ENCODE measurements at places on chromosomes 2 and 18.

GRCh38 chr2:234631646-234632514, 135.0 kb upstream of the ARL4C start:
- no peak for DNase-seq

DNA sequence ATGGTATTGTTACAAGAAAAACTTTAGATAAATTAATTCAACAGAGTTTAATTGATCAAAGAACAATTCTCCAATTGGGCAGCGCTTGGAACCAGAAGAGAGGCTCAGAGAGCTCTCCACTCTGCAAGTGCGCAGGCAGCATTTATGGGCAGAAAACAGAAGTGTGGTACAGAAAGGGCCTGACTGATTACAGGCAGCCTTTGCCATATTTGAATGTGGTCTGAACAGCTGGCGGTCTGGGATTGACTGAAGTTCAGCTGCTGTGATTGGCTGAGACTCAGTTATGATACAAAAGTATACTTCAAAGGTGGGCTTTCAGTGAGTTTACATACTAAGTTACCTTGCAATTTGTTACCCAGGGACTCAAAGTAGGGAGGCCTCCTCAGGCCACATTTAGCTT, 301.3 kb upstream of the ID2 start:
- no peak for DNase-seq

- peak; percentile 86 for DNase-seq
Measured at GRCh38 chr2:15984368-15985255, 44.3 kb downstream of the MYCN start.

- DNase-seq = no peak
Measured at GRCh38 chr2:217387776-217388387, 528.0 kb upstream of the TNP1 start.

- peak; percentile 95 for DNase-seq
Measured at GRCh38 chr18:48095726-48096125, 165.3 kb upstream of the SMAD2 start.

- no peak for DNase-seq
Measured at GRCh38 chr2:151908204-151908882, 80.1 kb upstream of the ARL5A start.

Measured in NCI-H524 (cell line).